ENCODE measurements at places on chromosomes 3 and 15.

DNA sequence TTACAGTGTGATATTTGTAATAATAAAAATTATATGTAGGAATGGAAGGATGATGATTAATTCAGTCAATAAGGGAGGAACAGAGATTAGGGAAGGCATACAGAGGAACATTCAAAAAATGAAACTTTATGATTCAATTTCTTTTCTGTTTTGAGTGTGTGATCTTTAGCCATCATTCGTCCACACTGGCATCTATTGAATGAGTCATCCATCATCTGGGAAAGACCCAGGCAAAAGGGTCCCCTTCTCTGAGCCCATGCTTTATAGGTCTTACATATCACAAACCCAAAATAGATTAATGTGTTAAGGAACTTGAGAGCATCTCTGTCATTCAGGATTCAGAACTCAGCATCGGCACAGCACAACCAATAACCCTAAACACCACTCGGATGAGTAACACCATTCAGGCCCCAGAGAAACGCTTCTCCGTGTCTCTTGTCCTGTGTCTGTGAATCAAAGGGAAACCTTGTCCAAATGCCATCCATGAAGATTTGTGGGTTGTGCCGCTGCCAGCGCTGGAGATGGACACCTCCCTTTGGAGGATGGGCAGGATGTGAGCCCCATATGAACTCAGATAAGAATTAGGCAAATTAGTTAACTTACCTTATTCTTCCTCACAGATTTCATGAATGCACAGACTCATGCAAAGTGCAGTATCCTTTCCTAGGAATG, 21.7 kb upstream of the TPM1 start:
- H3K4me1 ChIP-seq, result no peaks in the 10 kb centered on the region
- H3K27ac ChIP-seq, result no peak overlapping the region
- no peak for DNase-seq
- no peak overlapping the region for H3K4me3 ChIP-seq
- peaks cover 21% of the 10 kb centered on the region for H3K27me3 ChIP-seq

DNA sequence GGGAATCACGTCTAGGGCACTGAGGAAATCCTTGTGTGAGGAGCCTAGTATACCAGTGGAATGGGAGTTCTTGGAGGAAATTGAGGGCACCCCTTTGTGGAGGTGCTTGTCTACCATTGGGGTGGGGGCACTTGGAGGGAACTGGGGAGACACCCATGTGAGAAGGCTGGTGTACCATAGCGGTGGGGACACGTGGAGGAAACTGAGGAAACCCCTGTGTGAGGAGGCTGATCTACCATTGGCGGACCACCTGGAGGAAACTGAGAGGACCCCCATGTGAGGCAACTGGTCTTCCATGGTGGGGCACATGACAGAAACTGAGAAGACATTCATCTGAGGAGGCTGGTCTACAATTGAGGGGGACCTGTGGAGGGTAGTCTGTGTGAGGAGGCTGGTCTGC, 164.5 kb downstream of the FBLN2 start:
- H3K27ac ChIP-seq, result no peak overlapping the region
- H3K27me3 ChIP-seq, result peaks cover 67% of the 10 kb centered on the region

DNA sequence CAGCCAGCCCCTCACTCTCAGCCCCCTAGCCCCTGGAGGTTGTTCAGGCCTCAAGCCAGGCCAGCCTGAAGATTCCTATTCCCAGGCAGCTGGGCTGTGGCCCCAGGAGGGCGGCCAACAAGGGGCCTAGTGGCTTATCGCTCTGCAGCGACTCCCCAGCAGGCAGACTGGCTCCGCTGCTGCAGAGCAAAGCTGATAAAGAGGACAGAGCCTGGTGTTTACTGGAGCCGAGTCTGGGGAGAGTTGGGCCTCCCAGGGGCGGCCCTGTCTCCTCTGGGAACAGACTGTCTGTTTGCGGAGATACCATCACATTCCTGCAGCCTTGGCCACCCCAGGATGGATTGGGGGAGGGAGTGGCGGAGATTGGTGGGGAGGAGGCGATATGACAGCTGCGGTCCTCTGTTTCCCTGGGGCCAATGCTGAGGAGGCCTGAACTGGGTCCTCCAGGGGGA, 22.4 kb upstream of the SMAD6 start:
- H3K36me3 ChIP-seq, result no peaks in the 10 kb centered on the region
- no peak for DNase-seq
- peaks cover 18% of the 10 kb centered on the region for H3K27me3 ChIP-seq

DNA sequence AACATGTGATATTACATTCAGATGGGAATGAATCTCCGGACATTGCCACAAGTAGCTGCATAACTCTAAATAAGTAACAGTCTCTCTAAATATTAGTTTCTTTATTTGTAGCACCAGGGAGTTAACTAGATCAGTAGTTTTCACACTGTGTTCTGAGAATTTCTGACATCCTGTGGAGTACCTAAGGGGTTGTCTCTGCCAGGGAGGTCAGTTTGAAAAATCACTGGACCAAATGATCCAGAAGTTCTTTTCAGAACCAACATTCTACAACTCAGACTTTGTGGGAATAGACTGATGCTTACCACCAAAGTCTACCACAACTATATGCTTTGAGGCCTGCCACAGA, 9.0 kb upstream of the ILDR1 start:
- no peaks in the 10 kb centered on the region for H3K36me3 ChIP-seq
- H3K4me3 ChIP-seq, result peak overlapping the region; percentile 4
- peaks cover 9% of the 10 kb centered on the region for H3K4me1 ChIP-seq

- H3K27me3 ChIP-seq, result no peaks in the 10 kb centered on the region
- H3K4me3 ChIP-seq, result peak overlapping the region; percentile 96
- DNase-seq, result no peak
- peaks cover 51% of the 10 kb centered on the region for H3K36me3 ChIP-seq
- peak overlapping the region; percentile 96 for H3K27ac ChIP-seq
Measured at GRCh38 chr15:69451951-69452691, 497 bp upstream of the RPLP1 start.
